ENCODE measurements at places on chromosomes 11 and 22.

DNA sequence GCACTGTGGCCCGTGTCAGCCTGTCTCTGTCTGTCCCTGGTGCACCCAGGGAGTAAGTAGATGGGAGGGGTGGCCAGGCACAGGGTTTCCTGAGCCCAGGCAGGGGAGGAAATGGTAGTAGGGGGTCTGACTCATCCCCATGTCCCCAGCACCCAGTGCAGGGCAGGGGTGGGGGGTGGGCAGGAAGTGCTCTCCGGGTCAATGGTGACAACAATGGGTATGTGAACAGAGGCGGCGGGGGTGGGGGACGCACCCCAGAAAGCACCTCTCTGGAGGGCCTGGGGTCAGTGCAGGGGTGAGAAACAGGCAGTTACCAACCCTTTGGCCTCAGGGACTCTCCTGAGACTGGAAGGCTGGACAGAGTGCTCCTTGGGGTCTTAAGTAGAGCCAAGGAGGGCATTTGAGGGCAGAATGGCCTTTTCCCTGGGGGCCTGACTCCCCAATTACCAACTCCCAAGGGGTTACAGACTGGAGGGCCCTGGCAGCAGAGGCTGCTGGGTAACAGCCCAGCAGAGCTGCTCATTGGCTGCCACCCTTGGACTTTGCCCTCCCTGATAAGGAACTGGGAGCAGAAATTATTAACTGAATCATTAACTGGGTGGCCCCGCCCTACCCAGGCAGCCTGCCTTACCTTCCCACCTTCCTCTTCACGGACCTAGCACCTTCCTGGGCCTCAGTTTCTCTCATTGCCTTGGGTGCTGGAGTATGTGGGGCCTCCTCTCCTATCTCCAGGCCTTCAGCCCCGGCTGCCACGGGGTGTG is 4.2 kb downstream of the MYRF start:
- peak; percentile 29 for DNase-seq

GRCh38 chr22:19955241-19956128 is 13.9 kb upstream of the TXNRD2 start:
- DNase-seq: no peak

GRCh38 chr22:43798492-43798891 is 13.6 kb downstream of the EFCAB6 start:
- no peak for DNase-seq

DNA sequence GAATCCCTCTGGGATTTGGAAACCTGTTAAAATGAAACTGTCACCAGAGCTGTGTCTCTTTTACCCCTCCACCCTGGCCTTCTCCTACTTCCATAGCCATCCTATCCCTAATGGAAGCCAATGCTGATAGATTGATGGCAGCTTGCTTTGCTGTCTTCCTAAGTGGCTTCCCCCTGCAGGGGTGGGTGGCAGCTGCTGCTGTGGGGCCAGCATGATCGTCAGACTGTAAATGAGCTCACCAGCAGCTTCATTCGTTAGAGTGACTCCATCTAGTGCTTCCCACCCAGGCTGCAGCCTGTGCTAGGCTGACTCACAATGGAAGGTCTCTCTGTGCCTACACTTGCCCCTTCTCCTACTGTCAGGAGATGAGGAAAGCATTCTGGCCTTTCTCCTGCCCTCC is 311.0 kb downstream of the BUD13 start:
- DNase-seq: no peak

DNA sequence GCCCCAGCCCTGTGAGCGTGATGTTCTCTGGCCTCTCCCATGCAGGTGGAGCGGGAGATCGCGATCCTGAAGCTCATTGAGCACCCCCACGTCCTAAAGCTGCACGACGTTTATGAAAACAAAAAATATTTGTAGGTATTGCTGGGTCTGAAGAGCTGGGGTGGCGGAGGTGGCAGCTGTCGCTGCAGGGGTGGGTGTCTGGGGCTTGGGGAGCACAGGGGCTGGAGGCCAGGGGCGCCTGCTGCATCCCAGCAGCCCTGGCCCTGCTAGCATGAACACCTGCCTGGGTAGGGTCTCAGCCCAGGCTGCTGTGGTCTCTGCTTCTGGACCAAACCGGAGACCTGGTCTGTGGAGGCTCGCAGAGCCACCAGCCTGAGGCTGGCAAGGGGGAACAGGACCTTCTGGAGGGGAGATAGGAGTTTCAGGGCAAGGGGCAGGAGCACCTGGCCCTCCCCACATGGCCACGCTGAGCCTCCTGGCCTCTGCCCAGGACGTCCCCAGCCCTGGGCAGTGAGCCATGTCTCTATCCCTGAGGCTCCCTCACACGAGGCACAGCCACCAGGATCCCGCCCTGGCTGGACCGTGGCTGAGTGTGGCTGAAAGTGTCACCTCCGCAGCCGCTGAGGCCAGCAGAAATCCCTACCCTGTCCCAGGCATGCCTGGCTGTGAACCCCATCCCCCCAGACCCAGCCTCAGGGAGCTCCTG is 48.2 kb downstream of the MOB2 start:
- DNase-seq: no peak

DNA sequence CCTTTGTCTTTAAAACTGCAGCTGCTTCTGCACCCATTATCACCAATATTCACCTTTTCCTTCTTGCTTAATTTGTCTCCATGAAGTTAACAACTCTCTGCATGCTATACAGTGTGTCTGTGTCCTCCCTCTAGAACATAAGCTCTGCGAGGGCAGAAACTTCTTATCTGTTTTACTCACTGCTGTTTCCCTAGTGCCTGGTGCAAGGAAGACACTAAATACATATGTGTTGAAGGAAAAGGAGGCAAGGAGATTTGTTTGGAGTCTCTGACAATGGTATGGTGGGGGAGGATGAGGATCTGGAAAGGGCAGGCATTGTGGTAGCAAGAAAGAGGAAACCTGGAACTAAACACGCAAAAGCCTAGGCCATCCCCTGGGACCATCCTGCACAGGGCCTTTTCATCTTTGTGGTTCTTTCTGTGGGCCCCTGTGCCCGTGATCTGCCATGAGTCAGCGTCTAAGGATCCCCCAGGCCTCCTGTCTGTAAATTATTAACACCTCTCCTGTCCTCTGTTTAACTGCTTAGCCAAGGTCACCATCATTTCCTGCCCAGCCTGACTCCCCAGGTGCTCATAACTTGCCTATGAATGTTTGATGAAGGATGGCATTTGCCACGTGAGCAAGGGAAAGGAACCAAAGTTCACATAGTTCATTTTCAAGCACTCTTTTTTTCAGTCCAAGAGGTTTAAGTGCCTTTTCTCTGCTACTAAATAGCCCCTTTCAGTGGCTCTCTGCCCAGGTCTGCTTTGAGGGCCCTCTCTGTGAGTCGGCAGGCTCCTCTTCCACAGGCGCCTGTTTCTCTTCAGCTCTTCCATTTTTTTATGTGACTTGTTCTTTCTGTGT is 131.1 kb downstream of the RASSF10 start:
- DNase-seq: no peak

DNA sequence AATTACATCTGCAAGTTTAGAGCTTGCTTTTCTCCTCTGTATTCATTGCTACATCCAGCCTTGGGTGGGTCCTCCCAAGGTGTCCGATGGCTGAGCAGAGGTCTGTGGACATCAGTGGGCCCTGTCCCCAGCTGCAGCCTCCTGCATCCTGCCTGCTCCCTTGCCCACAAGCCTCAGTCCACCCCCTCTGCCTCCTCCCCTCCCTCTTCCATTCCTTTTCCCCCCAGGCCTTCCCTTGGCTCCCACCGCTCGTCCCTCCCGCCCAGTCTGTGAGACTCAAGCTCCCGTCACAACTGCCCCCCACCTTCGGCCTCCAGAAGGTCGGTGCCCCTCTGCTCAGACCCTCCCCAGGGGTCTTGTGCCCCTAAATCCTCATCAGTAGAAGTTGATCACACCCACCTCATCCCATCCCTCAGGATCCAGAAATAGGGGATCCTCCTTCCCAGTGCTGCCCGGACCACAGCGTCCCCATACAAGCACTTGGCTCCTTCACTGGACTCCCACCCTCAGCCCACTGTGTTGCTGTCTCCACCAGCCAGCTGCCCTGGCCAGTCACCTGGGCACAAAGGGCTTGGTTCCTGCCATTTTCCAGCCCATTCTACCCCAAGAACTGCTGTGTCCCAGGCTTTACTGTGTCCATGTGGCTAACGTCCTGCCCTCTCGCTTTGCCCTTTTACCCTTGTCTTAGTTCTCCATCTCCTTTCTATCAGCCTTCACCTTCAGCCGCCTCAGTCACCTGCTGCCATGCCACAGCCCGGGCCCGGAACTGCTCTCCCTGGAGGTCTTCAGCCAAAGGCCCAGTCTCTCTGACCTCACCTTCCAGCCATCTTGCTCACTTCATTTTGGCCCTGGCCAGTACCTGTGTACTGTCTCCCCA is 2.2 kb upstream of the OMP start:
- no peak for DNase-seq

DNA sequence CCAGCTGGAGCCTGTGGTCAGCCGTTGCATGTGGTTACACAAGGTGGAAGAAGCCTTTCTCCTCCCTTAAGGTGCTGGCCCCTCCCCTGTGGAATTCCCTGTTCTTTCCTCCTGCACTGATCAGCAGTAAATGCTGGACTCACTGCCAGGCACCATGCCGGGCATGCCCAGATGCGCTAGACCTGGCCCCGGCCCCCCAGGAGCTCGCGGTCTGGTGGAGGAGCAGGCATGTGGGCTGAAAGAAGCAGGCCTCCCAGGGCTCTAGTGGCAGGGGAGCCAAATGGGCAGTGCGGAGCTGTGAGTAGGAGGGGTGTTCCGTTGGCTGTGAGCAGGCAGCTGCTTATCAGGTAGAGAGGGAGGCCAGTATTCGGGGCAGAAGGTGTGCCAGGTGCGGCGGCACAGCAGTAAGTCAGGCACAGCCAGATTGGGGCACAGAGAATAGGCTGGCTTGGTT is 10.2 kb downstream of the DGKZ start:
- DNase-seq: no peak

DNA sequence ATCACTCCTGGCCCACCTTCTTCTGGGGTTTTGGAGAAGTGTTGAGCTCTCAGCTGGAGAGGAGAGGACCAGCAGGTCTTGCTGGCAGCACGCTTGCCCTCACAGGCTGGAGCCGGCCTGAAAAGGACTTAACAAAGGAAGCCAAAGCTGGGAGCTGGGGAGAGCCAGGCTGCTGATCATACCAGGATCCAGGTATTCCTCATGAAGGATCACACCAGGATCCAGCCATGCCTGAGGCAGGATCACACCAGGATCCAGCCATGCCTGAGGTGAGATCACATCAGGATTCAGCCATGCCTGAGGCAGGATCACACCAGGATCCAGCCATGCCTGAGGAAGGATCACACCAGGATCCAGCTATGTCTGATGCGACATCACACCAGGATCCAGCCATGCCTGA is 17.0 kb downstream of the MRGPRD start:
- DNase-seq: no peak

All from stimulated activated CD8-positive, alpha-beta memory T cell treated with anti-CD3 and anti-CD28 coated beads, Interleukin-12 subunit alpha, Interleukin-12 subunit beta, amount 100 ng/mL, for 4 hours (primary cell).